ENCODE measurements at places on chromosomes 4 and X.

DNA sequence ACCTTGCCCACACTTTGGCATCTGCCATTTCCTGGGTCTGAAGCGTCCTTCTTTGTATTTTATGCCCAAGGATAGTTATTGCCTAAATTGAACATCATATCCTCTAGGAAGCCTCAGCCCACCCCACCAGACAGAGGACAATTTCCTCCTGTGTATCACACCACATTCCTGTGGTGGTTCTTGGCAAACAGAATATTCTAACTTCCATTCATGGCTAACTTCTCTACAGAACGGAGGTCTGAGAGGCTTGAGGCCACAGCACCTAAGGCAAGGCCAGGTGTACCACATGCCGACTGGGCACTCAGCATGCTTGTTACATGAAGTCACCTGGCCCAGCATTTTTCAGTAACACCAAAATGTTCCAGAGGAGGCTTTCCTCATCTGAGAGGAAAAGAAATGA, 42.4 kb downstream of the CD99L2 start:
- DNase-seq = no peak

DNA sequence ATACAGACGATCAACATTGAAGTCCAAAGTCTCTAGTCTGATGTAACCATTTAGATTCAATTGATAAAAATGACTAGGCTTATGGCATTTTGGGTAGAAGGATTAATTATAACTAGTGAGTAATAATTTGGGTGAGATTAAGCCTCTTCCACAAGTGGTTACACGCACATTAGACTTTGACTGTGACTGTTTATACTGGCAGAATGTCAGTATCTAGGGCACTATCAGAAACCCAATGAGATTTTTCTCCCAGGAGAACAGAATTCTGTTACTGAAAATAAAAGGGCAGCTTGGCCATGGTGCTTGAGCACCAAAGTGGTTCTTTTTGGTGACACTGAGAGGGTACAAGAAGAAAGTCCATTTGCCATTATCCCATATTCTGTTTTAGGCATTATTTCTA, 3.3 kb downstream of the PLS3 start:
- DNase-seq = no peak

- no peak for DNase-seq
Measured at GRCh38 chr4:114597410-114598115, 1.0 kb upstream of the UGT8 start.

GRCh38 chr4:134787315-134787714, 585.7 kb upstream of the PABPC4L start:
- DNase-seq = no peak

GRCh38 chr4:187633245-187633644, 362.3 kb upstream of the ZFP42 start:
- no peak for DNase-seq

DNA sequence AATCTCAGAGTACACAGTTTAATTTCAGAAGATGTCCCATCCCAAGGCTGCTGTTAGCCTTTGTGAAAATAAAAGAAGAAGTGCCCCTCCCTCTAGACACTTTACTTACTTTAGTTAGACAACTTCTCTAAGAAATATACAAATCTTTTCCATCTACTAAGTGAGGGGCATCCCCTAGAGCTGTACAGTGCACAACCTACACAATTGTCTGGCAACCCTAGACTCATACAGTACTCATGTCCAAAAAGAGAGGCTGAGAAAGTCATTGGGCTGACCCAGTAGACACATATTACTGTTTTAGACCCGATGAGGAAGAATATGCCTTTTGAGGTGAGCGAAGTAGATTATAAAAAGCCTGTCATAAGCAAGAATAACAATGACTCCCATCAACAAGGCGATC, 297.6 kb downstream of the IDS start:
- DNase-seq = no peak

DNA sequence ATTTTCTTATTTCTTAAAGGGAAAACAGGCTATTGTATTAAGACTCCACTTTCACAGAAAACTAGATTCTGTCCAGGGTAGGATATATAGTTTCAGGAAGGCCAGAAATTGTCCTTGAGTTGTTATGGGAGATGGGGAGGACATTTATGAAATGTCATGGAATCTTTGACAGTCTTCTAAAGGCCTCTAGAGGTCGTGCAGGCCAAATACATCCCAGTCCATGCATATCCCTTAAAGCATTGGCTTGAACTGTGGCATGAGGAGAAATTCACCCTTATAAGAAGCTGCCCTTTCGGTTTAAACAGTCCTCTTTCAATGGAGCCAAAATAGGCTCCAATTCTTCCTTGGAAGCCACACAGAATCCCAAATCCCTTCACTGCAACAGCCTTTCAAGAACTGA, 183.6 kb upstream of the NOCT start:
- no peak for DNase-seq

Measured in stimulated activated CD4-positive, alpha-beta T cell treated with anti-CD3 and anti-CD28 coated beads, Interleukin-1b, Interleukin-23, amount 100 ng/mL, for 1 hour (primary cell).